MV-4-11 (cell line): ENCODE measurements at places on chromosomes 5 and 9.

- DNase-seq = no peak
These were observed 190.1 kb downstream of the NR3C1 start for GRCh38 chr5:143213231-143213850.

- no peak for DNase-seq
These were observed 13.6 kb downstream of the TMEM268 start for GRCh38 chr9:114624677-114625076.

GRCh38 chr9:89952401-89952800 is 347.6 kb downstream of the GADD45G start:
- no peak for DNase-seq

- no peak for DNase-seq
These were observed 1.4 kb upstream of the NPR2 start for GRCh38 chr9:35790025-35790384.

DNA sequence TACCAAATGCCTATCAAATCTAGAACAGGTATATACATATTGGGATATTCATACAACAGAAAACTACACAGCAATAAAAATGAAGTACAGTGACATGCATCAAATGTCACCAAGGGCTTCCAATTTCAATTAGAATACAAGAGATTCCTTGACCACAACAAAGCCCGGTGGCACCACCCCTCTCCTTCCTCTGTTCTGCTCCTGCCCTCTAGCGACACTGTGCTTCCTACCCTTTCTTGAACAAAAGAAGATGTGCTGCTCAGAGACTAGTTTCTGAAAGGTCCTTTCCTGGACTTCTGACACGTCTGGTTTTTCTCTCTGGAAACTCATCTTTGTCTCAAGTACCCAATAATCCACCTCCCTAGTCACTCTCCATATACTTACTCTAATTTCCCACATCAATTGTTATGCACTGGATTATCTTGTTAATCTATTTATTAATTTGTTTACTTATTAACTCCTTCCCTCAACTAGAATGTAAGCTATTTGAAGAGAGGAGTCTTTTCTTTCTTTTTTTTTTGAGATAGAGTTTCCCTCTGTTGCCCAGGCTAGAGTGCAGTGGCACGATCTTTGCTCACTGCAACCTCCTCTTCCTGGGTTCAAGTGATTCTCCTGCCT is 70.4 kb upstream of the CTSV start:
- peak; percentile 50 for DNase-seq
